GM23248 (cell line): ENCODE measurements at places on chromosomes 12 and 14. TPM values are rescaled to one million over a fixed set of nuclear protein-coding genes. Genes with fewer than 3 reads are reported as not detected.

DNA sequence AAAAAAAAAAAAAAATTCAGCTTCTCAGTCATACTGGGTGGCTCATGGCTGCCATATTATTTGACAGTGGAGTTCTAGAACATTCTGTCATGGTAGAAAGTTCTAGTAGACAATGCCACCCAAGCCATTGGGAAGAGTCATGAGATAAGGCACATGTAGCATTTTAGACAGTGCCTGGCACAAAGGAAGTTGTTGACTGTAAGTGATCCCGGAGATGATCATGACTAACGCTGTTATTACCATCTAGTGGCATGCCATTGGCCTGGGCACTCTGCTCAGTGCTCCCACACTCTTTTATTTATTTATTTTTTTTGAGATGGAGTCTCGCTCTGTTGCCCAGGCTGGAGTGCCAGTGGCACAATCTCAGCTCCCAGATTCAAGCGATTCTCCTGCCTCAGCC is 80.4 kb downstream of the FOXN4 start:
- H3K27me3 ChIP-seq: no peaks in the 10 kb centered on the region
- DNase-seq: no peak
- H3K4me1 ChIP-seq: no peaks in the 10 kb centered on the region
- no peak overlapping the region for H3K27ac ChIP-seq
- H3K36me3 ChIP-seq: no peaks in the 10 kb centered on the region
- H3K4me3 ChIP-seq: no peak overlapping the region

DNA sequence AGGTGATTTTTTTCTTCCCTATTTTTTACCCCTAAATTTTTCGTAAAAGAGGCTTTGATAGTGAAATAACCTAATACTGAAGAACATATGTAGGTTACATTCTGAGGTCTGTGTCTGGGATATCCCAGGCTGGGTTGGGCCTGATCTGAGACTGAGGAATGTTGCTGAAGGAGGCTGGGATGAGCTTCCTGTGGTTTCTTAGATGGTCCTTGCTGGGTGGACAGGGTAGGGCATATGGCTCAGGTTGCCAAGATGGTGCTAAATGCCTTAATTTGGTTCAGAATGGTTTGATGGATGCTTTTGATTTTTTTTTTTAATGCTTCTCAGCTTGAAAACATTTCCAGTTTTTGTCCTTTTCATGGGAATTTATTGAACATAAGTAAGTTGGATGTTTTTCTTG is 124.6 kb upstream of the PMCH start:
- H3K27me3 ChIP-seq: no peaks in the 10 kb centered on the region
- H3K4me3 ChIP-seq: no peak overlapping the region
- no peak overlapping the region for H3K27ac ChIP-seq

- H3K27me3 ChIP-seq: no peaks in the 10 kb centered on the region
- no peaks in the 10 kb centered on the region for H3K36me3 ChIP-seq
- no peak overlapping the region for H3K27ac ChIP-seq
- no peak for DNase-seq
Observed at GRCh38 chr14:89728964-89729363, 225.6 kb downstream of the EFCAB11 start.

- H3K27me3 ChIP-seq: peaks cover 65% of the 10 kb centered on the region
- H3K4me1 ChIP-seq: no peaks in the 10 kb centered on the region
- no peak overlapping the region for H3K4me3 ChIP-seq
Observed at GRCh38 chr14:100622708-100623485, 35.7 kb upstream of the BEGAIN start.

- no peak overlapping the region for H3K4me3 ChIP-seq
- DNase-seq: peak; percentile 80
- H3K36me3 ChIP-seq: no peaks in the 10 kb centered on the region
- H3K27me3 ChIP-seq: no peaks in the 10 kb centered on the region
Observed at GRCh38 chr12:85627584-85627983, 208.6 kb downstream of the RASSF9 start.

- H3K36me3 ChIP-seq: no peaks in the 10 kb centered on the region
- H3K27me3 ChIP-seq: 0 out of 2 replicates have a peak, but pooled peaks cover 5% of the 10 kb centered on the region
- no peaks in the 10 kb centered on the region for H3K4me1 ChIP-seq
- no peak overlapping the region for H3K27ac ChIP-seq
Observed at GRCh38 chr12:101670007-101670671, 27.3 kb upstream of the CHPT1 start.

ADAM20 gene
- total RNA-seq: under 0.01 and 0.54 TPM in 2 replicates

DNA sequence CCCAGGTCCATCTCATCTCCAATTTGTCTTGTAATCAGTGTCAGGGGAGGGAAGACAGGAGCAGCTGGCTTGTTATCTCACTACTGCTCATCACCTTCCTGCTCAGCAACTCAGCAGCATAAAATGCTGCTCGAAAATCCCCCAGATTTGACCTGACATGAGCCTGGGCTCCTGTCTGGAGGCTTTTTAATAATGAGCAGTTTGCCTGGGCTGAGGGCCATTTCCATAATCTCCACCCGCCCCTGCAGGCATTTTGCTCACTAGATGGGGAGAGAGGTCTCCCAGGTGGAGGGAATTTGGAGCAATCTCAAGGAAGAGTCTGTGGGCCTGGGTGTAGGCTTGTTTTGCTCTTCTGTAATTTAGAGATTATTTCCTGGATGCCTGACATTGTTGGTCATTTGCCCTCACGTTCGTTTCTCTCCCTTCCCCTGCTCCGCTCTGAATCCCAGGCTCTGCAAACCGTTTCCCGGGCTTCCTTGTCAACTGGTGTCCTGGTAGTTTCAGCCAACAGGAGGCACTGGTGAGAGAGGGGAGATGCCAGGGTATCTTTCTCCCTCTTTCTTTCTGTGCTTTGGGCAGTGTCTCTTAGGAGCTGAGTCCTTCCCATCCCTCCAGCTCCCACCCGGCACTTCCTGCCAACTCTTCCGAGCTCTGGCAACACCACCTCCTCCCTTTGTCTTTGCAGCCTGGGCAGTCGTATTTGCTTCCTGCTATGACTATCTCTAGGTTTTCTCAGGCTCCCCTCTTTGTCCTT is 299.2 kb downstream of the GLT1D1 start:
- no peak overlapping the region for H3K4me3 ChIP-seq
- H3K4me1 ChIP-seq: no peaks in the 10 kb centered on the region
- H3K27ac ChIP-seq: no peak overlapping the region
- H3K27me3 ChIP-seq: no peaks in the 10 kb centered on the region
- H3K36me3 ChIP-seq: no peaks in the 10 kb centered on the region
- no peak for DNase-seq

- no peak overlapping the region for H3K27ac ChIP-seq
- H3K4me1 ChIP-seq: no peaks in the 10 kb centered on the region
- H3K36me3 ChIP-seq: no peaks in the 10 kb centered on the region
- H3K27me3 ChIP-seq: no peaks in the 10 kb centered on the region
- peak; percentile 27 for DNase-seq
Observed at GRCh38 chr12:58176296-58176869, 235.0 kb downstream of the ATP23 start.

GRCh38 chr14:69441948-69442347 is 42.6 kb upstream of the PLEKHD1 start:
- no peaks in the 10 kb centered on the region for H3K27me3 ChIP-seq
- 0 out of 2 replicates have a peak, but pooled peaks cover 5% of the 10 kb centered on the region for H3K4me1 ChIP-seq
- no peak overlapping the region for H3K4me3 ChIP-seq
- no peak for DNase-seq
- H3K36me3 ChIP-seq: no peaks in the 10 kb centered on the region
- H3K27ac ChIP-seq: no peak overlapping the region

RTL1 gene
- total RNA-seq: not detected in 2 replicates

DNA sequence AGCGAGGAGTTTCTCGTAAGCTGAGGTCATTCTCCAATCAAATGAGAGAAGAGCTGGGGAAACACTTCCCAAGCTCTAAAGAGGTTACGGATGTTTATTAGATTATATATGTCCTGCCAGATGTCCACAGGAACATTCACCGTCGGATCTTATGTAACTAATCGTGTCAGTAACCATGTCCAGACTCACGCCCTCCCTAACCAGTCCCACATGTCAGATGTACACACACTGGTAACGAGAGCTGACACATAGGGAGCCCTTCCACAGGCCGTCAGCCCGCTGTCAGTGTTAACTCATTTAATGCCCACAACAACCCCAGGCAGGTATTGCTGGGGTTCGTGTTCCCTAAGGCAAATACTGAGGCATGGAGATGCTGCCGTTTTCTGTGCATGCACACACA is 223.7 kb upstream of the RTL1 start:
- peak; percentile 6 for DNase-seq
- no peak overlapping the region for H3K4me3 ChIP-seq
- peaks cover 33% of the 10 kb centered on the region for H3K27me3 ChIP-seq
- H3K36me3 ChIP-seq: no peaks in the 10 kb centered on the region
- no peak overlapping the region for H3K27ac ChIP-seq

- peaks cover 7% of the 10 kb centered on the region; the same call in 1 of the 2 replicates for H3K4me1 ChIP-seq
- no peak for DNase-seq
- no peak overlapping the region for H3K27ac ChIP-seq
- no peaks in the 10 kb centered on the region for H3K27me3 ChIP-seq
- H3K4me3 ChIP-seq: no peak overlapping the region
Observed at GRCh38 chr12:81080431-81080983, 2.6 kb downstream of the ACSS3 start.

DNA sequence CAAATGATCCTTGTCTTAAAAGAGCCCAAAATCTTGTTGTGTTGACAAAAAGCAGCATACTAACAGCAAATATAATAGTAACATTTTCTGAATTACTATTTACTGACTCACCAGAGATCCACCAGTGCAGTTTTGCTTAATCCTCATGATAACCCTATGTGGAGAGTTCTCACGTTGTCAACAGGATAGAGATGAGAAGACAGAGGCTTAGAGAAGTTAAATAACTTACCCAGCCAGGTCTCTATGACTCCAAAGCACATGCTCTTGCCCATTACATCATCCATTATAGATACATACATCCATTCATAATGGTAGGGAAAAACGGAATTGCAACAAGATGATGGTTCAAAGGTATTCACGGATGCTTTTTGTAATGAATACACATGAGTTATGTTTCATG is 111.9 kb downstream of the PAX9 start:
- no peaks in the 10 kb centered on the region; the same call in 1 of the 2 replicates for H3K4me1 ChIP-seq
- no peaks in the 10 kb centered on the region for H3K36me3 ChIP-seq
- H3K27ac ChIP-seq: no peak overlapping the region
- no peaks in the 10 kb centered on the region; the same call in 1 of the 2 replicates for H3K27me3 ChIP-seq
- peak; percentile 28 for DNase-seq

GRCh38 chr12:15634010-15634683 is 155.0 kb downstream of the EPS8 start:
- H3K4me3 ChIP-seq: peak overlapping the region; percentile 33; the same call in 1 of the 2 replicates
- peaks cover 98% of the 10 kb centered on the region for H3K4me1 ChIP-seq
- peaks cover 15% of the 10 kb centered on the region for H3K36me3 ChIP-seq
- H3K27ac ChIP-seq: peak overlapping the region; percentile 99

- H3K4me3 ChIP-seq: no peak overlapping the region
- no peak for DNase-seq
- H3K4me1 ChIP-seq: no peaks in the 10 kb centered on the region
- no peaks in the 10 kb centered on the region for H3K27me3 ChIP-seq
Observed at GRCh38 chr12:59632408-59632807, 36.6 kb downstream of the SLC16A7 start.

CACNA2D4 gene
- under 0.01 TPM in 1 of 2 replicates, not detected in the other for total RNA-seq

DNA sequence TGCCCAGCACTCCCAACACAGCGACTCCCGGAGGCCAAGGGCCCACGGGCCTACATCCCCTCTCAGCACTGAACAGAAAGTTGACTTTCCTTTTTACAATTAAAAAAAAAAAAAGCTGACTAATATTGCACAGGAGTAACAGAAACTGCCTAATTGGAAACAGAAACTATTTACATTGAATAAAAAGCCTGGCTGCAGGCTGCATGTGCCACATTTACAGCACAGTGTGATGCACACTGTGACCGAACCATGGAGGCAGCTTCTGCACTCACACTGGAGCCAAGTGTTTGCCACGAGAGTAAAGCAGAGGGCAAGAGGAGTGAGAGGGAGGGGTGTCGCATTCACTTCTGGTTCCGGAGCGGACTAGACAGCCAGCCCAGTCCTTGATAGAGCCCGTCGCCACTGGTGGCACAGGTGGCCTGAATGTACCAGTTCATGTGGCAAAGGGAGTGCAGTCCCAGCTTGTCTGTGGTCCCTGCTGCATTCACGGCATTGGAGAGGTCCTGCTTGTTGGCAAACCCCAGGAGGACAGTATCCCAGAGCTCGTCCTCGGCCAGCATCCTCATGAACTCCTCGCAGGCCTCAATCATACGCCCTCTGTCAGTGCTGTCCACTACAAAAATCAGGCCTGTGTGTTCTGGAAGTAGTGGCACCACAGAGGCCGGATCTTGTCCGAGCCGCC is 59.2 kb downstream of the SPPL3 start:
- H3K36me3 ChIP-seq: no peaks in the 10 kb centered on the region
- H3K27me3 ChIP-seq: no peaks in the 10 kb centered on the region
- peaks cover 25% of the 10 kb centered on the region for H3K4me1 ChIP-seq
- H3K27ac ChIP-seq: no peak overlapping the region
- no peak for DNase-seq
- H3K4me3 ChIP-seq: no peak overlapping the region

SVOP gene
- not detected in 2 replicates for total RNA-seq

DNA sequence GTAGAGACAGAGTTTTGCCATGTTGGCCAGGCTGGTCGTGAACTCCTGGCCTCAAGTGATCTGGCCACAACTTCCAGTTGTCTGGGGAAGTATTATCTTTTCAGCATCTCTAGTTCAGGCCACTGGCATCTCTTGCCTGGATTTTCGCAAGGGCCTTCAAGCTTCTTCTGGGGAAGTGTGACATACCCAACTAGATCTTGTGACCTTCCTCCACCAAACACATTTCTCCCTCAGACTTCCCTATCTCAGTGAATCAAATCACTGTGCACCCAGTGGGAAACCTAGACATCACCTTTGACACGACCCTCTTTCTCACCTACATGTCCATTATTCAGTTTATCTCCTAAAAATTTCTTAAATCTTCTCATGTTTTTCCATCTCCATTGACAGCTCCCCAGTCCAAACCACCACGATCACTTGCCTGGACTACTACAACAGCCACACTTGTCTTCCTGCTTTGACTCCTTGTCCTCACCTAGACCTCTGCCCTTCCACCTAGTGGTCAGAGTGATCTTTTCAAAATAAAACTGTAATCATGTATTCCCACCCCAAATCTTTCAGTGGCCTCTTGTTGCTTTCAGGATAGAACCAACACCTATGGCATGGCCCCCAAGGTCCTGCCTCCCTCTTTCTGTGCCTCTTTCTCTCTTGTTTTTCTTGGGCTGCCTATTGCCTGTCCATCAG is 3.3 kb downstream of the EEF1AKMT3 start:
- no peaks in the 10 kb centered on the region for H3K27me3 ChIP-seq
- DNase-seq: no peak
- no peak overlapping the region for H3K4me3 ChIP-seq

POMT2 gene
- total RNA-seq: 21.0 and 28.3 TPM in 2 replicates

DNA sequence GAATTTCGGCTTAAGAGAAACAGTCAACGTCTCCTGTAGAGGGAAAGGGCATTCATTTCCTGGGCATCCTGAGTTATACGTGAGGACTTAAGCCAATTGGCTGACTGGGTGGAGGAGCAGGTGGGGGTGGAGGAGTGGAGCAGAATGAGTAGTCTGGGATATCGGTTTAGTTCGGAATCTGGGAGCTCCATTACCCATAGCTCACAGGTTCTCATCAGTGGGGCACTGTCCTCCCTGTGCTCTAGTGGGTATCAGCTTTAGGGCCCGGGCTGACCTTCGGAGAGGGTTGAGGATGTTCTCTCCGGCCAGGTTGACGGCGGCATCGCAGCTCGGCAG is 704 bp downstream of the SDR39U1 start:
- H3K36me3 ChIP-seq: peaks cover 9% of the 10 kb centered on the region; the same call in 1 of the 2 replicates
- peak; percentile 80 for DNase-seq
- H3K4me1 ChIP-seq: 0 out of 2 replicates have a peak, but pooled peaks cover 8% of the 10 kb centered on the region
- H3K27ac ChIP-seq: peak overlapping the region; percentile 100
- H3K27me3 ChIP-seq: no peaks in the 10 kb centered on the region
- H3K4me3 ChIP-seq: peak overlapping the region; percentile 84
